ENCODE measurements at places on chromosomes 6 and 20.
A peak's percentile ranks its signal among the peaks of the same experiment; 100 is the strongest.

- no peak for DNase-seq
These were observed 43.8 kb downstream of the PKIB start for GRCh38 chr6:122654012-122654411.

DNA sequence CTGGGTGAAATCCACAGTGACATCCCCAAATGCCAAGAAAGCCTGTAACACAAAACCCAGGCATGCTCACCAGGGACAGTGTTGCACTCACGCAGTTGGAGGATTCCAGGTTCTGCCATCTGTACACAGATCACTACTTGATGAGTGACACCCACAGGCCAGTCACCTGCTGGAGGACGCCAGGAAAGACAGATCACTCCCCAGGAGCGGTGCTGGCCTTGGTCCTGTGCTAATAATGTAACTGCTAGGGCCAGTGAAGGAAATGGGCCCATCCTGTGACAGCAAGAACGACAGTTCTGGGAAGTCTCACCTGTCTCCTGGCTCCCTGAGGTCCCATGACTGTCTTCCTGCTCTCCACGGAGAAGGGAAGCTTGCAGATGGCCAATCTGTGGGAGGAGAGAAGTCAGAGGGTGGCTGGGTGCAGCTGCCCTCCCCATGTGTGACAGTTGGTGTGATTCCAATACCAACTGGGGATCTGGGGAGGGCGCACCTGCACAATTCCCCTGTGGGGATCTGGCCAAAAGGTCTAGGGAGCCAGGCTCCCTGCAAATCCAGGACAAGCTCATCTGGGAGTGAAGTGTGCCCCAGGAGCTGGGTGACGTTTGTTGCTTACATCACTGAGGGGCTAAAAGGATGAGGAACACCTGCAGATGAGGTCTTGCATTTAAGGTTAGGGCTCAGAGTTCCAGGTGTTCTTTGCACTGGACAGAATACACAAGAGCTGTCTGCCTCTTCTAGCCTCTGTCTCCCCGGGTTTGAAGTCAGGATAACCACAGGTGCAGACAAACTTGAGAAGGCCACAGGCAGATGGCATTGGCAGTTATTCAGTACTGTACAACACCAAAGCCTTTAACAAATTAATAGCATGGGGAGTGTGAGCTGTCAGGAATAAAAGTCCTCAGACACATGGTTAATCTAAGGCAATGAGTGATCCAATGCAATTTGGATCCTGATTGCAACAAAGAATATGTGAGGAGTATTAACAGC is 10.3 kb downstream of the ZNF337 start:
- DNase-seq: peak; percentile 99

DNA sequence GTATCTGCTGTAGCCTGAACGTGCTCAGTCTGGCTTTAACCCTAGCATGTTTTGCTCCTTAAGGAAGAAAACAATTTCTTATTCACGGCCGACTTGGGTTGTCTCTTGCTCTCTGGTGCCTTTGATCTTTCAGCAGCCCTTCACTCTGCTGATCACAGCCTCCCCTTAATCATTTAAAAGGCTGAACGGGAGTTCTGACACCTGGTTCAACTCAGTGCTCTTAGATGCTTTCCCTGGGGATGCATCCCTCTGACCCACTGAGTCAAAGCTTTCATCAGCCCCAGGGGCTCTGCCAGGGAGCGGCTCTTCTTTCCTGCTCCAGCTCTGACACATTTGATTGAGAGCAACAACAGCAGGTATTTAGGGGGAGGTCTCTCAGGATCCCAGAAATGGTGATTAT is 79.0 kb upstream of the FYN start:
- DNase-seq: no peak

DNA sequence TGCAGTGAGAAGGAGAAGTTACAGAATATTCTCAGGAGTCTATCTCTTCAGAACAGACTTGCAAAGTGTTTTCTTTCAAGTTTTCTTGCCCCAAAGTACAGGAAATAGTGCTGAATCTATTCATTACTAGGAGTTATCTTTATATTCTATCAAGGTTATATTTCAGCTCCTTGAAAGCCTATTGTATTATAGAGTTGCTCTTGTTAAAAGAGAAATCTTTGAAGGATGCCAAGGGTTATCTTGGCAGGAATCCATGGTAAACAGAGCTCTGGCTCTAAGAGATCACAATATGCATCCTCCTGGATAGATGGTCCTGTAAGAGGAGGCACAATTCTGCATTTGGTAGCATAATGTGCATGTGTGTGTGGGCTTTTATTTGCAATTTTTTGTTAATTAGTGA is 21.2 kb upstream of the SNRPB2 start:
- DNase-seq: peak; percentile 8

- no peak for DNase-seq
These were observed 806 bp downstream of the HLA-DOB start for GRCh38 chr6:32815996-32816395.

- no peak for DNase-seq
These were observed 4.5 kb downstream of the RING1 start for GRCh38 chr6:33212857-33213165.

- no peak for DNase-seq
These were observed 96.2 kb downstream of the SESN1 start for GRCh38 chr6:108998485-108998884.

GRCh38 chr6:169520104-169520503 is 181.7 kb downstream of the WDR27 start:
- DNase-seq: no peak

DNA sequence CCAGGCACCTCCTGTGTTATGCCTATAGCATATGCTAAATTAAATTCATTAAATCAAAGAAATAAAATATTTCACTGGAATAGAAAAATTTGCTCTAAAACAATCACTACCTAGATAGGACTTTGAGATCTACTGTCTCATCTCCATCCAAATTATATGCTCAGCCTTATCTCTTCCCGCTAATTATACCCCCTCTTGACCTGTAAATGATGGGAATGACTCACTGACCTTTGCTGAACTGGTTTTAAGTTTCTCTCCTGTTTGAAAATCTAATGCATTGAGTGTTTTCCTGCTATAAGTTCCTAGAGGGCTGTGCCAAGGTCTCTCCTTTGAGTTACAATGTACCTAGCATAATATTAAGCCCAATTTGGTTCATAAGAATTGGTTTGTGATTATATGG is 110.1 kb downstream of the BMP2 start:
- DNase-seq: no peak

- no peak for DNase-seq
These were observed 63.6 kb downstream of the GCLC start for GRCh38 chr6:53481323-53481722.

DNA sequence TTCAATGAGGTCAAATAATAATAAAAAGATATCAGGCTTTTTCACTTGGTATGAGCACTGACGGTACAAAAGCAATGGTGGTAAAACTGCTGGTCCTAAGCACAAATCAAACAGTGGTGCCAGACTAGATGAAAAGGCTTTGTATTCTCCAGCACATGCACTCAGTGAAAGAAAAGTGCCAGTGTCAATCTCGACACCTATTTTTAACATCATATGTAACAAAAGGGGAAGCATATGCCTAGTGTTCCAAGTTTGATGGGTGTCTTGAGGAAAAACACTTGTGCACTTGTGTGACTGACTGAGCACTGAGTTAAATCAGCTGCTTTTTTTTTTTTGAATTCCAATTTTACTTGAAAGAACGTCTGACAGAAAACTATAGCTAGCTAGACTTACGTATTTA is 27.3 kb downstream of the MED23 start:
- DNase-seq: no peak

- DNase-seq: no peak
These were observed 2.1 kb downstream of the TFEB start for GRCh38 chr6:41733360-41733706.
